ENCODE measurements at places on chromosomes 3 and 15.

DNA sequence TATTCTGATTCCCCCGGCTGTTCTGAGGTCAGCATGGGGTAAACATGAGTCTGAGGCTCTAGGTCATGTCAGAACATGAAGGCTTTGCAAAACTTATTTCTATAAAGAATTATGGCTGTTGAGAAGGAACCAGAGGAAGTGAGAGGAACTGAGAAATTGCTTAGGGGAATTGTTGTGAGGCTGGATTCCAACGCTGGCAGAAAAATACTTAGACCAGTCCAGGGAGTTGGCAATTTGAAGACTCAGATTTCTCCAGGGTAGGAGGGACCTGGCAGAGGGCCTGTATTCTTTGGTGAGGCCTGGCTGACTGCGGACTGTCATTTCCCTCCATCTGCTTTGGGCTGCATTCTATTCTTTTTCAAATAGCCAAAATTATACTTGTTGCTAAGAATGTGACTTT is 155.5 kb downstream of the PLD1 start:
- DNase-seq, result peak; percentile 82

DNA sequence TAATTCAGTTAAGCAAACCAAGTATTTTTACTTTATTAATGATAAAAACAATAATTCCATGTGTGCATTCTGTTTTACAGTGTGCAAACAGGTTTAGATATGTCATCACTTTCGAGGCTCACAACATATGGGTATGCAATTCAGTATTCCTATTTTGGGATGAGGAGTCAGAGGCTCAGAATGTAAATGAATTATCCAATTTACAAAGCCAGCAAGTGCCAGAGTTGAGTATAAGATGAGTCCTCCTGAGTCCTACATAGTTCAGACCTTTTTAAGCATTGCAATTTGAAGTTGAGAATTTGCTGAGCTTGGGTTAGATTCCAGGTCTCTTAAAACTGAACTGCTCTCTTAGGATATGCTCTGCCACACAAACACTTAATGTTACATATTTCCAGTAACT is 424.2 kb upstream of the ROBO2 start:
- no peak for DNase-seq

- DNase-seq, result no peak
Observed at GRCh38 chr3:52495777-52496602, 852 bp downstream of the STAB1 start.

DNA sequence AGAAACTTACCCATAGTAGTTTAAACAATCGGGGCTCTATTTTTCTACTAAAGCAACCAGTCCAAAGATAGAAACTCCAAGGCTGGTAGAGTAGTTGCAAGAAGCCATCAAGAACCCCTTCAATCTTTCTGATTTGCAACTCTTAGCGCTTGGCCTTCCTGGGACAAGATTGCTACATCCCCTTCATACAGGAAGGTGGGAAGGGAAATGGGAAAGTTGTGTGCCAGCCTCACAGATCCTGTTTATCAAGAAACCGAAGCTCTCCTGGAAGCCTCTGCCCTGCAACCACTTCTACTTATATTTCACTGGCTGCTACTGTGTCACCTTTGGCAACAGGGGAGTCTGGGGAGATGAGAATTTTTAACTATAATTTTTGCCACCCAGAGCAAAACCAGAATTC is 46.2 kb downstream of the OSBPL10 start:
- no peak for DNase-seq

DNA sequence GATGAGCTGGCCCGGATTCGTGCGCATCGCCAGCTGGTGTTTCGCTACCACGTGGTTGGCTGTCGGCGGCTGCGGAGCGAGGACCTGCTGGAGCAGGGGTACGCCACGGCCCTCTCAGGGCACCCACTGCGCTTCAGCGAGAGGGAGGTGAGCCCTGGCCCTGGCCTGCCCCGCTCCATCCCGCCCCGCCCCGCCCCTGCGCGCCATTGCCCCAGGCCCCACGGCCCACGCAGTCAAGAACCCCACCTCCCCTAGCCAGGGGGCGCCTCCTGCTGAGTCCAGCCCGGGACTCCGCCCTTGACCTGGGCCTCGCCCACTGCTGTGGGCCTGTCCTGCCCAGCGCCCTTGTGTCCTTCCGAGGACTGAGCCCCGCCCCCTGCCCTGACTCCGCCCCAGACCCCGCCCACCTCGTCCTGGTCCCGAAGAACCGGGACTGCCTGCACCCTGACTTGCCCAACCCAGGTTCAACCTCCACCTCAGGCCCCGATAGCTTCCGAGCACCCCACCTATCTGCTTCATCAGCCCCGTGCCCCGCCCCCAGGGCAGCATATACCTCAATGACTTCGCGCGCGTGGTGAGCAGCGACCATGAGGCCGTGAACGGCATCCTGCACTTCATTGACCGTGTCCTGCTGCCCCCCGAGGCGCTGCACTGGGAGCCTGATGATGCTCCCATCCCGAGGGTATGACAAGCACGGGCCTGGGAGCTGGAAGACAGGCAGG is 14.8 kb downstream of the NT5DC2 start:
- no peak for DNase-seq

GRCh38 chr3:53377794-53378193 is 30.5 kb upstream of the DCP1A start:
- DNase-seq, result no peak

- no peak for DNase-seq
Observed at GRCh38 chr3:127194601-127195187, 1.8 kb downstream of the PRR23E start.

DNA sequence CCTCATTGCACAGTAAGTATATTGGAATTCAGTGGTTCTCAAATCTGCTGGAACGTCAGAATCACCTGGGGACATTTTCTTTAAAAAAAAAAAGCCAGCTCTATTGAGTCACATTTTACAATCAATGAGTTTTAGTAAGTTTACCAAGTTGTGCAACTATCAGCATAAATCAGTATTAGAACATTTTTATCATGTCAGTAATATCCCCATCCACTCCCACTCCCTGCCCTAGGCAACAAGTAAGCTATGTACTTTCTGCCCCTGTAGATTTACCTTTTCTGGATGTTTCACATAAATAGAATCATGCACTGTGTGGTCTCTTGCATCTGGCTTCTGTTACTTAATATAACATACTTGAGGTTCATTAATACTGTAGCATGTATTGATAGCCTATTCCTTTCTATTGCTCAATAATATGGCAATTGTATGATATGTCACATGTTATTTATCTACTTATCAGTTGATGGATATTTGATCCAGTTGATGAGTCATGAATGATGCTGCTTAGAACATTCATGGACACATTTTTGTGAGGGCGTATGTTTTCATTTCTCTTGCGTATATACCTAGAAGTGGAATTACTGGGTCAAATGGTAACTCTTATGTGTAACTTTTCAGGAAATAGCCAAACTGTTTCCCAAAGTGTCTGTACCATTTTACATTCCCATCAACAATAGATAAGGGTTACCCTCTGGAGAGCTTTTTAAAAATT is 180.5 kb downstream of the THSD4 start:
- no peak for DNase-seq

DNA sequence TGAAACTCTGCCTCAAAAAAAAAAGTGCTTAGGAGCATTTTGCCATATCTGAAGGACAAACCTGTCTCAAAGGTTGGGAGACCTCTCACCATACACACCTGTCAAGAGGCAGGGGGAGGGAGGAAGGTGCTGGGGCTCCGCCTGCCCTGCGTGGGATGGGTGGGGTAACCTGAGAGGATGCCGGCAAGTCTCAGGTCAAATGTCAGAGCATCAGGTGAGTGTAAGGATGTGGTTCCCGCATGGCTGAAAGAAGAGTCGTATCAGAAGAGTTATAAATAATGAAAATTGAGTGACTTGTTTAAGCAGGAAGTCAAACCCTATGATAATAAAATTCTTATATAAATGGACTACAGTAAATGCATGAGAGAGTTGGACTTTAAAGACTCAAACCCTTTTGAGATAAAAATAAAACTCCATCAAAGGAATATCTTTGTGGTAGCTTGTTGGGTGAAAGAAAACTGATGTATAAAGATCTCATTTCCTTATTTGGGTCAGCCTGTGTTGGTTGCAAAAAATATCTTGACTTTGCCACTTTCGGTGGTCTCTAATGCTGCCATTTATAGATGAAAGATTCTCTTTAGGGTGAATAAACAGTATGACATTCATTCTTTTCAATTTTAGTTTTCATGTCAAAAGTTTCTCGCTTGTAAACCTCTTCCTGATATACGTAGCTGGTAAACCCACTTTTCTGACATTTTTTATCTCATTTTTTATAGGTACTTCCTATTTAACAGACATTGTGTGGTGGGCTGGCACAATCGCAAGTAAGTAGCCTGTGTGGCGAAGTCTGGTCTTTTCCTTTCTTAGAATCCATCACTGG is 23.8 kb downstream of the NIPA1 start:
- DNase-seq, result no peak

DNA sequence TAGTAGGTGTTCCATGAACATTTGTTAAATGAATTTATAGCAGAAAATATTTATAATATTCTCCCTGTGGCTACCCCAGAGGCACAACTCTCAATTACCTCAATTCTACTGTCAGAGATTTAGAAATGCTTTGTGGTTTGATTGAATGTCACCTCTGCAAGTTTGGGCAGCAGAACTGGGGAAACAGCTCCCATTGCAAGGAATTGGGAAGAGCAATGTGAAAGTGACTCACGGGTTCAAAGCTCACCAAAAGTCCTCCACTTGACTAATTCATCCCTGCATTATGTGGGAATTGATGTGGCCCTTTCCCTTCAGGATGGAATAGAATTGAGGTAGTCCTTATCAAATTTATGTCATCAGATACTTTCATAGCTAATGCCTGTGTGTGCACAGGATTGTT is 562.7 kb downstream of the MFSD1 start:
- DNase-seq, result no peak

- no peak for DNase-seq
Observed at GRCh38 chr3:121488628-121489027, 57.2 kb downstream of the POLQ start.

DNA sequence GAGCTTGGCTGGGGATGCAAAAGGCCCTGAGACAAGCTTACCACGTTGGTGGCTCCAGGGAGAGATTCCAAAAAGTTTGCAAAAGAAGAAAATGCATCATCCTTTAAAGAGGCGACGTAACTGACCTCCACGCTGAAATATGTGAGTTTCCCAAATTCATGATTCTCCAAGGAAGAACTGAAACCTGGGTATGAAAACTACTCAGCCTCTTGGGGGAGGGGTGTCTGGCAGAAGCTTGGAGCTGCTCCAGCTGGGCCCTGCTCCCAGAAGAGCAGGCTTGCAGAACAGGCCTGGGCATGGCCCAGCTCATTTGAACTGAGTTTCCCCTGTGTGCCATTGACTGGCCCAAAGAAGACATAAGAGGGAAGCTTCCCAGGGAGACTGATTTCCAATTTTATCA is 20.5 kb downstream of the CPN2 start:
- DNase-seq, result no peak

Data from posterior cingulate gyrus (tissue), 11 donors.